GM23248 (cell line): ENCODE measurements at places on chromosomes 12 and 14. TPM values are rescaled to one million over a fixed set of nuclear protein-coding genes. Genes with fewer than 3 reads are reported as not detected.

The FERMT2 gene
- 217 and 256 TPM in 2 replicates for total RNA-seq

The AKAP6 gene
- total RNA-seq = 14.3 and 19.1 TPM in 2 replicates

The MAP4K5 gene
- 166 and 194 TPM in 2 replicates for total RNA-seq

The HOXC12 gene
- not detected in 2 replicates for total RNA-seq

The VRTN gene
- not detected in 2 replicates for total RNA-seq

The C12orf60 gene
- total RNA-seq = 1.2 and 2.3 TPM in 2 replicates

The UBE2N gene
- 30.2 and 104 TPM in 2 replicates for total RNA-seq

The NUDT14 gene
- 6.3 and 8.6 TPM in 2 replicates for total RNA-seq

The NR2C1 gene
- 19.5 and 28.0 TPM in 2 replicates for total RNA-seq

The DAO gene
- not detected in 2 replicates for total RNA-seq

The CFAP54 gene
- total RNA-seq = 0.32 and 2.0 TPM in 2 replicates

The FBRSL1 gene
- total RNA-seq = 3.7 and 4.6 TPM in 2 replicates

The KCNA5 gene
- total RNA-seq = not detected in 2 replicates

The ARHGDIB gene
- total RNA-seq = 8.3 and 8.5 TPM in 2 replicates

The PLEKHD1 gene
- not detected in 2 replicates for total RNA-seq

The FAM90A1 gene
- not detected in 2 replicates for total RNA-seq

The CLEC4D gene
- not detected in 2 replicates for total RNA-seq

The COL2A1 gene
- total RNA-seq = not detected in 2 replicates

The KLRG1 gene
- total RNA-seq = not detected in 2 replicates

The LMNTD1 gene
- 0.13 and 0.43 TPM in 2 replicates for total RNA-seq
